Lower leg skin (tissue), 4 donors: ENCODE measurements at places on chromosomes 2 and 18. TPM values are rescaled to one million over a fixed set of nuclear protein-coding genes. Genes with fewer than 3 reads are reported as not detected.

- no peak for DNase-seq
Observed at GRCh38 chr18:159037-159652, 788 bp downstream of the USP14 start.

The ACMSD gene
- total RNA-seq: not detected

The TUBB6 gene
- total RNA-seq: 119 TPM

DNA sequence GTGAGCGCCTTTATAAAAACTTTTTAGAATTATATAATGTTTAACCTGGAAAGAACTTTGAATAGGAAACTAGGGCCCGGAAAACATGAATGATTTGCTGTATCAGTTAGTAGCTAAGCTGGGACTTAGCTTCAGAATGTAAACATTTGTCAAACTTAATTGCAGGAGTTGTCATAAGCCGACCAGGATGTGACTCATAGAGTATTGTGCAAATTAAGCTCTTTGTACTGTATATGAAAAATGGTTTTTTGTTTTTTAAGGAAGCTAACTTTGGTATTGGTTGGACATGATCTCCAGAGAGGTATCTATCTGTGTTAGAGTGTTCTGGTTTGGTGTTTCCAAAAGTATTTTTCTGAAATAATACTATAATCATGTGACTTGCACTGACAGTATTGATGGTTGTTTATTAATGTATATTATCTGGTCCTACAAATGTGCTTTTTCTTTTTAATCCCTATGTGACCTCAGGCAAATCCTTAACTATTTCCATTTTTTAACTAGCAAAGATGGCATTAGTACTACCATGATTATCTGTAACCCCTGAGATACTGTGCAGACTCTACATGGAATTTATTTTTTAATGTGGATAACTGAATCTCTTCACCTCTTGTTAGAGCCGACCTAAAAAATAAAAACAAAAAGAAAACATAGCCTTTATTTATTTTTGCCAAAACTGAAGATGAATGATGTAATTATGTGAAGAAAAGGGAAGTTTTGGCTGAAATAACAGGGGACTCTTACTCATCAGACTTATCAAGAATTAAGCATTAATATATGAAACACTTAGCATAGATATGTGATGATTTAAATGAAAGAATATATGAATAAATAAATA, 11.7 kb downstream of the YIPF4 start:
- no peak for DNase-seq

DNA sequence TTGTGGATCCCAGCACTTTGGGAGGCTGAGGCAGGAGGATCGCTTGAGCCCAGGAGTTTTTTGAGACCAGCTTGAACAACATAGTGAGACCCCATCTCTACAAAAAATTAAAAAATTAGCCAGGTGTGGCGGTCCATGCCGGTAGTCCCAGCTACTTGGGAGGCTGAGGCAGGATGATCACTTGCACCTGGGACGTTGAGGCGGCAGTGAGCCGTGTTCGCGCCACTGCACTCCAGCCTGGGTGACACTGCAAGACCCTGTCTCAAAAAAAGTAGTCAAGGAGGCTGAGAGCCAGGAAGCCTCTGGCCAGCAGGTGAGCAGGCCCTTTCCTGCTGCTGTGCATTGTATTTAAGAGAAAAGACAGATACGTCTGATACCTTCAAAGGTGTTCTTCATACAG, 11.1 kb upstream of the PROC start:
- DNase-seq: no peak

- no peak for DNase-seq
Observed at GRCh38 chr2:39523308-39524044, 86.4 kb upstream of the MAP4K3 start.

- DNase-seq: peak; percentile 40
Observed at GRCh38 chr2:39379643-39380524, 57.2 kb downstream of the MAP4K3 start.

The WDR35 gene
- 6.8 TPM for total RNA-seq

- peak; percentile 72 for DNase-seq
Observed at GRCh38 chr2:230795856-230796255, 68.9 kb upstream of the ITM2C start.

- DNase-seq: no peak
Observed at GRCh38 chr18:8257851-8258434, 351.3 kb upstream of the RAB12 start.
